ENCODE measurements at places on chromosomes 7 and 10. TPM values are rescaled to one million over a fixed set of nuclear protein-coding genes. Genes with fewer than 3 reads are reported as not detected.

DNA sequence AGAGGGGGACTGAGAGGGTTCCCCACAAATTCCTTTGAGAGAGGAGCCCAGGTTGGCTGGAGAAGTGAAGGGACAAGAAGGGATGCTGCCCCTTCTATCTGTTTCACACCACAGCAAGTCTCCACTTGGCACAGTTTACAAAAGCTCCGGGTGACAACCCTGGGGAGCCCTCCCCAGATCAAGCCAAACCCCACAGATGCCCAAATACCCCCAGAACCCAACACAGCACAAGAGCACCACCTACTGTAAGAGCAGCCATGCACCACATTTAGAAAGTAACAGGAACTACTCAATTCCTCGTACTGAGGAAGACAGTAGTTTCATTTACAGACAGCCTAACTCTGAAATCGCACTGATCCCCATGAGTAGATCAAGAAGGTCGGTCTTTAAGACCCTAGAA lies 67.8 kb upstream of the ATP6V0A4 start:
- DNase-seq: no peak
- H3K27ac ChIP-seq: no peak overlapping the region
- H3K27me3 ChIP-seq: no peaks in the 10 kb centered on the region
- H3K4me1 ChIP-seq: peaks cover 7% of the 10 kb centered on the region
- no peaks in the 10 kb centered on the region for H3K36me3 ChIP-seq
- H3K4me3 ChIP-seq: no peak overlapping the region

- DNase-seq: no peak
- H3K27ac ChIP-seq: no peak overlapping the region
- no peaks in the 10 kb centered on the region for H3K36me3 ChIP-seq
- H3K4me3 ChIP-seq: no peak overlapping the region
- H3K27me3 ChIP-seq: no peaks in the 10 kb centered on the region
These were observed 68.0 kb upstream of the FAM20C start for GRCh38 chr7:124130-124949.

- no peaks in the 10 kb centered on the region for H3K36me3 ChIP-seq
- no peak overlapping the region for H3K4me3 ChIP-seq
- no peaks in the 10 kb centered on the region for H3K27me3 ChIP-seq
- H3K4me1 ChIP-seq: peaks cover 3% of the 10 kb centered on the region
- H3K27ac ChIP-seq: no peak overlapping the region
These were observed 417.9 kb upstream of the KLF6 start for GRCh38 chr10:4202938-4203337.

DNA sequence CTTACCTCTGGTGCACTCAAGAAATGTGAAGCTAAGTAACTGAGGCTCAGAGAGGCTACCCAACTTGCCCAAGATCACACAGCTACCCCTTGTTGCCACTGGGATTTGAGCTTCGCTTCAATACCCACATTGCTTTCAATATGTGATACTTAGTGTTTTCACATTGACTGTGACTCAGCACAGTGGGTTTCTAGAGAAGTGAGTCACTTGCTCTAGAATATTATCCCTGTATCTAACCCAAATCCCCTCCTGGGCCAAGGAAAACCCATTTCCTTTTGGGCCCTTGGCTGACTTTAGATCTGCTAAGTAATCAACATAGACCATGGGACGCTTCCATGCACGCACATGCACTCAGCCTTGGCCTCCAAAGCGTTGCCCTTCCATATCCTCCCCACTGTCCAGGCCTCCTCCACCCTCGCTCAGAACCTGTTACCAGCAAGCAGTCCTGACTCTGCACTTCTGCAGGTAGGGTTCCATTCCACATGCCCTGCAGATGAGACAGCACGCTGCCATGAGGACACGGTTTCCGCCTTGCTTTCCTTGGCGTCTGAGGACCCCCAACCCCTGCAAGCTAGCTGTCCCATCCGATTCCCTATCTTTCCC lies 87.7 kb upstream of the CHST15 start:
- H3K4me1 ChIP-seq: no peaks in the 10 kb centered on the region
- H3K27me3 ChIP-seq: no peaks in the 10 kb centered on the region
- no peak overlapping the region for H3K27ac ChIP-seq
- no peak for DNase-seq

Gene RPEL1
- not detected for polyA plus RNA-seq

- peaks cover 4% of the 10 kb centered on the region for H3K4me1 ChIP-seq
- H3K36me3 ChIP-seq: no peaks in the 10 kb centered on the region
- H3K4me3 ChIP-seq: no peak overlapping the region
- DNase-seq: no peak
These were observed 26.1 kb downstream of the PRLHR start for GRCh38 chr10:118569241-118569881.
